ENCODE measurements at places on chromosomes 7 and 10.

- no peak for DNase-seq
Measured at GRCh38 chr10:109972372-109973001, 35.3 kb upstream of the ADD3 start.

DNA sequence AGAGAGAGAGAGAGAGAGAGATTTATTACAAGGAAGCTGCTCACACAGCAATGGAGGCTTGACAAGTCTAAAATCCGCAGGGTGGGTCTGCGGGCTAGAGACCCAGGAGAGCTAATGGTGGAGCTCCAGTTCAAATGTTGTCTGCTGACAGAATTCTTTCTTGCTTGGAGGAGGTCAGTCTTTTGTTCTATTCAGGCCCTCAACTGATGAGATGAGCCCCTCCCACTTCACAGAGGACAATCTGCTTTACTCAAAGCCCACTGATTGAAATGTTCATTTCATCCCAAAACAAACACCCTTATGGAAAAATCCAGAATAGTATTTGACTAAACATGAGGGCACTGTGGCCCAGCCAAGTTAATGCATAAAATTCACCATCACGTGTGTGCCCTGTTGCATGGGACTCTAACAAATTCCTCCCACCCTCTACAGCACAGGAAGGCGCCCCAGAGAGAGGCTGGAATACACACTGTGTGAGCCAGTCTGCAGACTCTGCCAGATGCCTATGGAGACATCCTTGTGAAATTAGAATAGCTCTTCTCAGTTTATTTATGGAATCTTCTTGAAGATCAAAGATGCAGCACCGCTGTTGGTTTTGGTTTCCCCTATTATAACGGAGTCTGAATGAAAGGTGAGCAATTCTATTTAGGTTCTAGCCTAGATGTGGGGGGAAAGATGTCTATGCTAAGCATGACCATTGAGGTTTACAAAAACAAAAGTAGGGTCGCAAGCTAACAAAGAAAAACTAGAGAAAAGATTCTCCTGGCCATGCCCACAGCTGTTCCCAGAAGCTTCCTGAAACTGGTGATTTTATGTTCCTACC, 123.0 kb upstream of the SFMBT2 start:
- DNase-seq: no peak

DNA sequence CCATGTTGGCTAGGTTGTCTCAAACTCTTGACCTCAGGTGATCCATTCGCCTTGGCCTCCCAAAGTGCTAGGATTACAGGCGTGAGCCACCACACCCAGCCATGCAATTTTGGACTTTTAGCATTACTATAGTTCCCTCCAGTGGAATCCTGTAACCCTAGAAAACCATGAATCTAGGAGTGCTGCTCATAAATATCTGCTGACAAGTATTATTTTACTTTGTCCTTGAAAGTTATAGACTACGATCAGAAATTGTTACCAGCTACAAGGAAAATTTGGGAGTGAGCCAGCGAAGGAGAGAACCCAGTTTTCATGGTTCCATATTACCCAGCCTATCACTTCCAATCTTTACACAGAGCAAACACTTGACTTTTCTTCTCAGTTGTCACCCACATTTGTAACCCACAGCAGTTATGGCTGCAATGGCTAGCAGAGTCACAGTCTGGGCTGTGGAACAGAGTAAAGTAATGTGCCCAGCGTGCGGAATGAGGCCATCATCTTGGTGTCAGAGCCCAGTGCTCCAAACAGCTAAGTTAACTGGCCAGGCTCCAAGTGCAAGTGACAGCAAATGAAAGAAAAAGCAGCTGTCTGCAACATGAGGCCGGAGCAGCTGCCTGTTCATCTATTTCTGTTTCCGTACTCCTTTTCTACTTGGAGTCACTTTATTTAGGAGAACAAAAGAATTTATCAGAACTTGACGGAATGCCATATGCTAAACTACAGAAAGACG, 29.9 kb downstream of the ZC3HC1 start:
- peak; percentile 51 for DNase-seq

GRCh38 chr10:22700489-22700888, 13.9 kb downstream of the PIP4K2A start:
- no peak for DNase-seq

DNA sequence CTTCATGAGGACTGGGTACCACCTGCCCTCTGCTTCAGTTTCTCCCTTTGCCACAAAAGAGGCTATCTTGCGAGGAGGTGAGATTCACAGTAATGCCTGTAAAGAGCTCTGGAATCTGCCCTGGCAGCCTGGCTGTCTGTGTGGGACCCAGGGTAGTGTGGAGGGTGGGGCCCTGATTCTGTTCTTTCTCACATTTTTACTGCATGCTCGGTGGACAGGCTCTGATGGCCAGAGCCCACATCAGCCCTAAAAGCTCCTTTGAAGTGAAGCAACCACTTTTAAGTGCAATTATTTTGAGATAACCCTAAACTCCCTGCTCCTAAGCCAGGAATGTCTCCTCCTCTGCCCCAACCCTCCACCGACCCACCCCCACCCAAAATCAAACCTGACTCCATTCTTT, 92.1 kb upstream of the PODXL start:
- no peak for DNase-seq

GRCh38 chr7:33579673-33579960, 325.7 kb upstream of the BMPER start:
- no peak for DNase-seq

GRCh38 chr7:6379886-6380285, 67.9 kb downstream of the DAGLB start:
- DNase-seq: no peak

DNA sequence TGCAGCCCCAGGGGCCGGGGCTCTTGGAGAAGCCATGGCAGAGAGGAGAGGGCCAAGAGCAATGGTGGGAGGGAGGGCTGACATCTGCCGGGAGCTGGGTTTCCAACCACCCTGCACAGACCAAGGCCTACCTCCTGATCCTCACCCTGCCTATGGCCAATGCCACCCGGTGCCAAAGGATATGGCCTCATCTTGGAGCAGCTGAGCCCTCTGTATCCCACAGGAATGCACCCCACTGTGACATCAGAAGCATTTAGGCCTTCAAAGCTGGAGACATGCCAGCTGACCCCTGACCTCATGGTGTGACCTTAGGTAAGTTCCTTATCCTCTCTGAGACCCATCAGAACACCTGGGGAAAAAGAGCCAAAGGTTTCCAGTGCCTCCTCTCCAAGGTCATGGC, 113.6 kb upstream of the ZMIZ1 start:
- no peak for DNase-seq

- no peak for DNase-seq
Measured at GRCh38 chr7:93882468-93882867, 8.1 kb downstream of the TFPI2 start.

DNA sequence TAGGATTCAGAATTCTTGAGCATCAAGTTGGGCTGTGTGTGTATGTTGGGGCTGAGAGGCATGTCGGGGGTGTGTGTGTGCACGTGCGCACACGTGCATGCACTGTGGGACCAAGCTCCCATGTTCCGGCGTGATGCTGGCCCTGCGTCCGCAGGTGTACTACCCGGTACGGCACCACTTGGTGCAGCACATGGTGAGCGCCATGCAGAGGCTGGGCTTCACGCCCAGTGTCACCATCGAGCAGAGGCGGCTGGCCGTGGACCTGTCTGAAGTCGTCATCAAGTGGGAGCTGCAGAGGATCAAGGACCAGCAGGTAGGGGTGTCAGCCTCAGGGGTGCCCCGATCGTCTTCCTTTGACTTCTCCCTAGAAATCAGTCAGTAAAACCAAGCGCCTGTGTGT, 77.7 kb downstream of the TRRAP start:
- DNase-seq: no peak

- no peak for DNase-seq
Measured at GRCh38 chr7:10718768-10719167, 254.9 kb upstream of the PHF14 start.

DNA sequence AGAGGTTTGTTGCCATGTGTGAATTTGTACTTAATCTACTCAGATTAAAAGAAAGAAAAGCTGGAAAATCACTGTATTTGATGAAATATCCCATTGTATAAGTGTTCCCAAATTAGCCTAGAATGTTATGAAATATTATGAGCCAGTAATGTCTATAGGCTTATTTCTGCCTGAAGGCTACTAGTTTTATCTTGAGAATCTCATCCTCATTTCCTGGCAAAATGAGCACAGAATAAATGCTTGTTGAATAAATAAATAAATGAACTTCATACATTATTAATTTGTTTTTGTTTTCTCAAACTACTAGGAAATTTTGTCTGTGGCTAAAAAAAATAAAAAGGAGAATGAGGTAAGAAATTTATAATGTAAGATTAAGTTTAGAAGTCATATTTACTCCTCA, 25.5 kb downstream of the HELLS start:
- DNase-seq: no peak

GRCh38 chr7:5083311-5083711, 37.7 kb downstream of the RBAK start:
- no peak for DNase-seq

- DNase-seq: no peak
Measured at GRCh38 chr10:97656777-97657176, 16.3 kb downstream of the PI4K2A start.

DNA sequence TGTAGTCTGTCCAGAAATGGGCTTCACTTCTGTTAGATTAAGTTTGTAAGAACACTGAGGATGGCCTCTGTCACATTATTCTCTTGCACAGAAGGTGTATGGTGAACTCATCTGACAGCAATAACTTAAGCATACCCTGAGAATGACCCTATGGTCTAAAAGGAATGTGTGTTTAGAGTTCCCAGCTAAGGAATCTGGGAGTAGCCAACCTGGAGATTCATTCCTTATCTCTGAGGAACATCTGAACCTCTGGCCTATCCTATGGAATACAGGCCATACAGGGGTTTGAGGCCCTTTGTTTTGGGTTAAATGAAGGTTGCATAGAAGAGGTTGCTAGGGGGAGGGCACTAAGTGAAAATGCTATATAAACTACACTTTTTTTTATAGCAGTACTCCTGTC, 41.4 kb downstream of the LAMB4 start:
- no peak for DNase-seq

- no peak for DNase-seq
Measured at GRCh38 chr7:133983685-133984419, 143.3 kb upstream of the LRGUK start.

Data from heart left ventricle (tissue), 16 donors.